ENCODE measurements at places on chromosomes 7 and 10.

DNA sequence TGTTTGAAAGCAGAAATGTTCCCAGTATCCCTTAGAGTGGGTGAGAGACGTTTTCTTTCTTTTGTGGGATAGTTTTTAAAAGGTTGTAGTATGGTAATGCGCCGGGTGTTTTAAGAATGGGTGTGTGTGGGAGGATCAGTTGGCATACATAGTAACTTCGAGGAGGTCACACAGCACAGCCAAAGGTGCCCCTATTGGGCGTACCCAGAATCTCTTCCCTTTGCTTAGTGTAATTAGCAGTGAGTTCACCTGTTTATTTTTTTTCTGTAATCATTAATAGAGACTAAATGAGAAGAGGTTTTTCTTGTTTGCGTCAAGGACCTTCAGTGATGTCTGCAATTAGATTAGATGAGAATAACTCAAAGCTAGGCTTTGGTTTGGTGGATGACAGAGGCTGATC is 1.5 kb downstream of the PLEKHA8 start:
- peak; percentile 23 for DNase-seq

GRCh38 chr7:29811586-29811985 is 5.3 kb downstream of the WIPF3 start:
- no peak for DNase-seq

- DNase-seq = no peak
These were observed 9.5 kb upstream of the RAMP3 start for GRCh38 chr7:45147858-45148652.

GRCh38 chr10:35819736-35820135 is 177.6 kb upstream of the FZD8 start:
- DNase-seq = no peak

DNA sequence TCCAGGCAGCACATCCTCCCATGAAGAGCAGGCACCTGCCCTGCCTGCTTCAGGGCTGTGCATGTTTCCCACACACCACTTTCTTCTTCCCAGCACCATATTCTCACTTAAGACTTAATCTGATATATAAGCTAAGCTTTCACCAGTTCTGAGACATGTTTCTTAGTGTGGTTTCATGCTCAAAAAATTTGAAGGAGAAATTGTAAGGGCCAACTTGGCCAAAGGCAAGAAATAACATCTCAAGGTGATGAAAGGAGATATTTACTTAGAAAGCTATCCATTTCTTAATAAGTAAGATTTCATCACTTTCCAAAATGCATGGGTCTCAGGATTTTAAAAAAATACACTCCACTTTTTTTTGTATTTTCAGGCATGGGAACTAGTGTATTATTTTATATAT is 468.1 kb upstream of the AKR1E2 start:
- DNase-seq = no peak

GRCh38 chr7:142787034-142787768 is 16.4 kb downstream of the PRSS2 start:
- DNase-seq = no peak

- no peak for DNase-seq
These were observed 7.9 kb downstream of the CCDC3 start for GRCh38 chr10:12993595-12993994.

GRCh38 chr7:151100921-151101320 is 14.6 kb downstream of the AGAP3 start:
- no peak for DNase-seq

GRCh38 chr10:17175551-17175950 is 25.9 kb downstream of the TRDMT1 start:
- peak; percentile 6 for DNase-seq

DNA sequence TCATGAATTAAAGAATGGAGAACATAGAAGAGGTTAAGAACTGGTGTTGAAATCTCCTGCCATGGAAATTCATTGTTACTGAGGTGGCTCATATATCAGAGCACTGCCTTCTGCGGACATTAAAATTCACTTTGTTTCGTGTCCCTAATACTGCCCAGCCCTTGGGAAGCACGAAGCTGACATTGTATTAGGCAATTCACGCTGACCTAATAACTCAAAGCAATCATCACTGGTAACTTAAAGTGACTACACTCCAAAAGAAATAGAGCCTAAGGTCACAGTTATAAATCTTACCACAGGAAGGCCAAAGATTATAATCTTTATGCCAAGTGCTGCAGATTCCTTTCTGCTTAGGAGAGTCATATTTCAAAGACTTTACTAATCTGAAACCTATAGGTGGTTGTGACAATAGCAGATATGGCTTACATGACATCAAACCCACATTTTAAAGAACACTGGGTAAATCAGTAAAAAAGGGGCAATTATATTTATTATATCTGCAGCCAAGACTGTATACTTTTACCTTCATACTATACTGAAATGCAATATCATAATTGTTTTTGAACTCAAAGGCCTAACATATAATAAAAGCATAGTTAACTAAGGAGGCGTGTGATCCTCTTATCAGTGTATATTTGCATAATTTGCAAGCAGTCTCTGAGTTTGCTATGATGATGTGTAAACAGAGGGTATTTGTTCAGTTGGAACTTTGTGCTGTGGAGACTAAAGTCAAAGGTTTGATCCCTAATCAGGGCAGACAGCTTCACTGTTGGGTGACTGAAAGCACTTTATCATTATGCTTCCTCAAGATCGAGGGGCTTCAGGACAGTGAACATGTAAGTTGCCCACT is 51.9 kb upstream of the CAPZA2 start:
- no peak for DNase-seq

GRCh38 chr10:22606164-22606614 is 108.2 kb downstream of the PIP4K2A start:
- DNase-seq = peak; percentile 76

GRCh38 chr10:80146918-80147317 is 14.4 kb downstream of the PLAC9 start:
- no peak for DNase-seq

GRCh38 chr7:55939514-55940123 is 12.1 kb upstream of the MRPS17 start:
- no peak for DNase-seq

Measured in CD4-positive, alpha-beta T cell treated with Interleukin-1 beta for 1 hour (primary cell).